Naive B cell (primary cell): ENCODE measurements at places on chromosomes 11 and 22.

DNA sequence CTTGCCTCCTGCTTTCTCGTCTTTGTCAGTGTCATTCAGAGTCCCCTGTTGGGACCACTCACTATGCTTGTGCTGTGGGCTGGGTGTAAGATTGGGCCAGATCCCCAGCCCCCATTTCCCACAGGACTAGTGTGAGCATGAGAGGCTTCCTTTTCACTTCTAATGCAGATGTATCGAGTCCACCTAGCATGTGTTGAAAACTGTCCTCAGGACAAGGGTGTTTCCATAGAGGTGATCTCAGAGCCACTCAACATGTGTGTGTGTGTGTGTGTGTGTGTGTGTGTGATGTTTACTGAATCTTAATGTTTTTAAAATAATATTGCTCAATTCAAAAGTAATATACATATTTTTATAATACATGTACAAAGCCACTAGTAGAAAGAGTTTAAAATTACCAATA, 11.4 kb upstream of the CD44 start:
- no peak for DNase-seq

DNA sequence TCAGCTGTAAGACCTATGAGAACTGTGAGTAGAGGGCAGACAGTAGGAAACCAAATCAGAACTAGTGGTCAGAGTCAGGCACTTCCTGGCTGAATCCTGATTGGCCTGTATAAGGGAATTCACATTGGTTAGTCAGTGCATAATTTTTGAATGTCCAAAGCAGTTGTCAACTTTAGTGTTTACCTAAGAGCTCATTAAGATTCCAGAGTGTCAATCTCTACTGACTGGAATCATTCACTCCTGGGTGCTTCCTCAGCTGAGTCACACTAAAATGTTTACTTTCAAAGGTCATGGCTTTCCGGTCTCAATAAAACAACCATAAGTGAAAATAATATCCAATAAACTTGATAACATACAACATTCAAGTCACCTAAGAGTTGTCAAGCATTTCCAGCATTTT, 306.1 kb downstream of the C11orf87 start:
- no peak for DNase-seq

DNA sequence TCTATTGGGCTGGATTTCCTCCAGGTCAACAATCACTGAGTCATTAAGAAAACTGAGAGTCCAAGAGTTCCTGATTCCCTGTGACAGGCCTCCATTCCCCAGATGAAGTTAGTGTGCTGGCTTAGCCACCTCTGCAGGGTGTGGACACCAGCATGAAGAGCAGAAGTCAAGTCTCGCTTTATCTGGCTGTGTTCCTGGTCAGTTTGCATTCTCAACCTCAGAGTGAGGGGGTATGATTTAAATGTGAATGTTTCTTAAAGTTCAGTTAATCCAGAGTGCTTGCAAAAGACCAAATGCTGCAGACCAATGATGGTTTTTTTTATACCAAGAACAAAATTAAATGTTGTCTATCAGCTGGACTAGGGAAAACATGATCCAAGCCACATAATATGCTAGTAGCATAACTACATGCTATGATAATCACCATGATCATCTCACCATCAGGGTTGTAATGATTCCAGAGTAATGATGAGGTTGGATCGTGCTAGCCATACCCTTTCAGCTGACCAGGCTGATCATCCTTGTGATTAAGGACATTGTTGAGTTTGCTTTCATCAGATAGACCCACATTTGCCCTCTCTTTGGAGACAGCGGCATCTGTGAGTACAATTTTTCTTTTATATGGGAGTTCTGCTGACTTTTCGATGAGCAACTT, 145.8 kb upstream of the ARHGAP20 start:
- DNase-seq = no peak

DNA sequence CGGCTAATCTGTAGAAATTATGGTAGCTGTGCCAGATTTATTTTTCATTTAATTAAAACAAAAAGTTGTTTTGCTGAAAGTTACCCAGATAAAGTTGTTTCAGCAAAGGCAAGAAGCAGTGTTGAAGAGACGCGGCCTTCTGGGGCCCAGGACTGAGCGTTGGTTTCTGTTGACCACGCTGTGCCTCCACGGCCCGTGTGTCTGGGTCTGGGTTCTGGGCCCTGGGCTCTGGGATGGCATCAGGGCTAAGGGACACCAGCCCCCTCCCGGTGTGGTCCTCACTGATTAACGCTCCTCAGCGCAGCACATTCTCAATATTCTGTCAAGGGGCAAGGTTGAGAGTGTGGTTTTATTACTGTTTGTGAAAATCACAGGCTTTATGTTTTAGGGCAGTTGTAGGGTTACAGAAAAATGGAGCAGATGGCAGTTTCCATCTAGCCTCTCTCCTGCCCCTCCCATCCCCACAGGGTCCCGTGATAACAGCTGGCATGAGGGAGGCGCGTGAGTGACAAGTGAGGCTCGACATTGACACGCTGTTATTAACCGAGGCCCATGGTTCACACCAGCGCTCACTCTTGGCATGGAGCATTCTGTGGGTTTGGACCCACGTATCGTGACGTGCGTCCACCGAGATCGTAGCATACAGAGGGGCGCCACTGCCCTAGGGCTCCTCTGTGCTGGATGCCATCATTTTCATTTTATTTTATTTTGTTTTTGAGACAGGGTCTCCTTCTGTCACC, 1231.4 kb downstream of the BRD1 start:
- DNase-seq = no peak

DNA sequence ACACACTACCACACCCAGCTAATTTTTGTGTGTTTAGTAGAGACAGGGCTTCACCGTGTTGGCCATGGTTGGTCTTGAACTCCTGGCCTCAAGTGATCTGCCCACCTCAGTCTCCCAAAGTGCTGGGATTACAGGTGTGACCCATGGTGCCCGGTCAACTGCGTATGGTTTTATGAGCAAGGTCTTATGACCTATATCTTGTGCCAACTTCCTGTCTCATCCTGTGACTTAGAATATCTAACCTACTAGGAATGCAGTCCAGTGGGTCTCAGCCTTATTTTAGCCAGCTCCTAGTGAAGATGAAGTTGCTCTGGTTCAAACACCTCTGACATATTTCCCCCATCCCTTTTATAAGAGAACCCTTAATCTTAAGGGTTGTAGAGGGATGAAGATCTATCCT, 66.1 kb upstream of the OR5AN1 start:
- no peak for DNase-seq

DNA sequence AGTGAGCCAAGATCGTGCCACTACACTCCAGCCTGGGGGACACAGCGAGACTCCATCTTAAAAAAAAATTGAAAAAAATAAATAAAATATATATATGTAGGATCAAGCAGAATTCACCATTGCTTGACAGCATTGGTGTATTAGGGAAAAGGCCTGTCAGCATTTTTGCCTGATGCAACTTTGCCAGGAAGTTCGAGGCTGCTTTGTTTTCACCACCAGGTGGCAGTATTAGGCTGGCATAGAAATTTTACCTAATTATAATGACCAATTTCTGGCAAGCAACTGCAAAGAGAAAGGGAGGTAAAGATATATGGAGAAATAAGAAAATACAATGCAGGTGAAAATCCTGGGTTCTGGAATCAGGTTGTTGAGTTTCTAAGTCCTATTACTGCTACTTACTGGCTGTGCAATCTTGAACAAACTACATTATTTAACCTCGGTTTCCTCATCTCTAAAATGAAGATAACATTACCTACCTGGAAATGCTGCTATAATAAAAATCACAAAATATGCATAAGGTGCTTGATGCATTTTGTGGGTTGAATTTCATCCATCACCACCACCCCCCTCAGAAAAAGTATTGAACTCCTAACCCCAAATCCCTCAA, 24.7 kb downstream of the LAYN start:
- peak; percentile 57 for DNase-seq

DNA sequence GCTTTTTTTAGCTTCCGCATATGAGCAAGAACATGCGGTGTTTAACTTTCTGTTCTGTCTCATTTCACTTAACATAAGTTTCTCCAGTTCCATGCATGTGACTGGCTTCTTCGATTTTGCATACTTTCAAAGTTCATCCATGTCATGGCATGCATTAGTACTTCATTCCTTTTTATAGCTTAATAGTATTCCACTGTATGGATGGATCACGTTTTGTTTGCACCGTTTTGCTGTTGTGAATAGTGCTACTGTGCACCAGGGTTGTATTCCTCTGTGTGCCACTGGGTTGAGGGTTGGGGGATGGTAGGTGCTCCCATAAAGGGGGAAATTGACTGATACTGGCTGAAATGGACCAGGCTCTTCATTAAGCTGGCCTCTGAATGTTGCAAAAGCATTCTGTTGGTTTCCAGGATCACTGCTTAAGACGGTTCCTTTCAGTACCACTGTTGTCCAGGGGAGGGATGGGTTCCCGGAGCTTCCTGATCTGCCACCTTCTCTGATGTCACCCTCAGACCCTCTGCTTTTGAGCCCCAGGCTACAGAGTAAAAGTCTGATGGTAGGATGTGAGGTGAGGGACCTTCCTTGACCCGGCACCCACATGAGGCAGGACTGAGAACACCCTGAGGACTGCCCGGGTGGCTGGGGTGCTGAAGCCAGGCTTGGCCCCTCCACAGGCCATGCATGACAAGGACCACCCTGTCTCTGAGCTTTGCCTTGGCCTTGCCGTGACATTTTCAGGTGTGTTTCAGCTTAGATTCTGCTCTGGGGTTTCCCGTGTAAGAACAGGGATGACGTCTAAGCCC, 24.4 kb downstream of the DGCR6L start:
- DNase-seq = no peak

- no peak for DNase-seq
Observed at GRCh38 chr11:31822175-31822926, 11.2 kb upstream of the PAX6 start.

- peak; percentile 53 for DNase-seq
Observed at GRCh38 chr11:60985991-60986915, 14.8 kb downstream of the CD6 start.

DNA sequence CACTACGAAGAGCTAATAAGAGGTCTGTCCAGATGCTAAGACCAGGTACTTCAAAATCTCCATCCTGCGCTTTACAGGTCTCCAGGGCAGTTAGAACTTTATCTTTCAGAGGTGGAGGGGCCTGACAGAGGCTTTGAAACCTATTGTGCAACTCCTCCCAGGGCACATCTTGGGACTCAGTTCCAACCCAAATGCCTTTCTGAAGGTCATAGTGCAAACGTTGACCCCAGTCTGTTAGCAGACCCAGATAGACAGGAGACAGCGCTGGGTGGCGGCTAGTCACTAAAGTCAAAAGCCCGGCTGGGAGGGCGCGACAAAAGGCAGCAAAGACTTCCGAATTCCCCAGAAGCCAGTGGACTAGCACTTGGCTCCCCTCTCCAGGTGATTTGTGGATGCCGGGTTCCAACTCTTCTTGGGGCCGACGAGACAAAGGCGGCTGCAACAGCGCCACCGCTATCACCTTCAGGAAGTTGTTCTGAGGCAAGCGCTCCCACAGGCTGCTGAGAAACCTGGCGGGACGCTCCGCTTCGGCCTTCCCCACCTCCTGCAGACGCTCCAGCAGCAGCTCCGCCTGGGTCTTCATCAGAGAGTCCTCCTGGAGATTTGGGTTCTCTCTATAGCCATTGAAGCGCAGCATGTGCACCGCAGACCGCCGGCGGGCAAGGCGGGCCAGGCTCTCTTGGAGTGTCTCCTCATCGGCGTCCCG, 728 bp downstream of the FANCF start:
- no peak for DNase-seq

GRCh38 chr11:118837868-118838267, 45.8 kb upstream of the CXCR5 start:
- no peak for DNase-seq

GRCh38 chr11:77669848-77670511, 32.4 kb upstream of the CLNS1A start:
- DNase-seq = no peak

DNA sequence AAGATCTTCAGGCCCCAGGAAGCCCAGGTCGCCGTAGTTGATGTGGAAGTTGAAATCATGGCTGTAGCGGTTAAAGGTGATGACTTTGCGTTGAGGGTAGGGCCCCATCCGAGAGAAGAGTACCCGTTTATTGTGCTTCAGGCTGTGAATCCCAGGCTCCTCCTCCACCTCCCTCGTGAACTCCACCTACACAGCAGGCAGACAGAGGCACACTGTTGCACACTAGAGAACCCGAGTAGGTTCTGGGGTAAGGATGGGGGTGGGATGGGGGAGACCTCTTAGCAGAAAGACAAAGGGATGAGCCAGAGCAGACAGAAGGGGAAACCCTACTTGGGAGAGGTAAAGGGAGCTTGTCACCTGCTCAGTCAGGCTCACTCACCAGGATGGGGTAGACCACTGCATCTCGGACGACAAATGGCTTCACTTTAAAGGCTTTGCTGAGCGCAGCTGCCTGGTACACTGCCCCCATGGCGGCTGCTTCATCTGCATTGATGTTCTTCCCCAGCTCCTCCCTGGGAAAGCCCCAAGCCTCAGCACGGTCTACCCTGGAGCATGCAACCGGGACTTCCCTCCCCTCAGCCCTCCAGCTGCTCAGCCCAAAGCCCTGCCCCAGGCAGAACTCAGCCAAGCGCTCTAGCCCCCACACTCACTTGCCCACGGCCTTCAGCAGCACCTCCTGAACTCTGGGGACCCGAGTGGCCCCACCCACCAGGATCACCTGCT, 5.4 kb downstream of the HYOU1 start:
- peak; percentile 39 for DNase-seq

- DNase-seq = no peak
Observed at GRCh38 chr11:123305601-123306375, 110.7 kb upstream of the CLMP start.

DNA sequence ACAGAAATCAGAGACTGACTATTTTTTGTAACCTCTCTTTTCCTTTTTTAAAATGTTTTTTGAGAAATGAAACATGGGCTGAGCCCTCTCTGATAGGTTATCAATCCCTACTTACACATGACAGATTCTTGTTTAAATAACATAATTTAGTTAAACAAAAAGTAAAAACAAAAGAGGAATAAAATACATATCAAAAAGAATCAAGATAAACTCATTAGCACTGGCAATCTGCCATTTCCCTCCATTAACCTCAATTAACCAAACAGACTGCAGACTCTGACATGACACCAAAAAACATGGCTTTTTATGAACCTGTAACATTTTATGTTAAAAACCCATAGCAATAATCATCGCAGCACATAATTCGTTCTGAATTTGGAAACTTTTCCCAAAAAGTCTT, 284.4 kb upstream of the MTNR1B start:
- no peak for DNase-seq

DNA sequence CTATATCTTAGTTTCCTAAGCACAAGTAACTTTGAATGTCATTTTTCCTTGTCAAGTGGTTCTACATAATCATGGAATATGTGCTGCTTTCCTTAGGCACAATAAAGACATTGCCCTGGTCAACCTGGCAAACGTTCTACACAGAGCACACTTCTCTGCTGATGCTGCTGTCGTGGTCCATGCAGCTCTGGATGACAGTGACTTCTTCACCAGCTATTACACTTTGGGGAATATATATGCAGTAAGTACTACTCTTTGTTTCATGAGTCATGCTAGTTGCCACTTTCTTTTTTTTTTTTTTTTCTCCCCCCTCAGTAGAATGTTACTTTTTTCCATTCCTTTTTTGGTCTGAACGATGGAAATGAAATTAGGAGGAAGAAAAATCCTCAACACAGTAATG, 38.5 kb downstream of the TTC17 start:
- no peak for DNase-seq

GRCh38 chr11:70532066-70532440, 133.7 kb downstream of the CTTN start:
- no peak for DNase-seq

GRCh38 chr22:50114221-50115021, 24.6 kb downstream of the MOV10L1 start:
- DNase-seq = no peak

- DNase-seq = no peak
Observed at GRCh38 chr11:1293619-1294015, 15.8 kb downstream of the TOLLIP start.

- no peak for DNase-seq
Observed at GRCh38 chr11:115170133-115170815, 333.9 kb downstream of the CADM1 start.

GRCh38 chr22:47048123-47049077, 285.9 kb downstream of the TBC1D22A start:
- DNase-seq = no peak
